ENCODE measurements at places on chromosomes 7 and 10. TPM values are rescaled to one million over a fixed set of nuclear protein-coding genes. Genes with fewer than 3 reads are reported as not detected.

DNA sequence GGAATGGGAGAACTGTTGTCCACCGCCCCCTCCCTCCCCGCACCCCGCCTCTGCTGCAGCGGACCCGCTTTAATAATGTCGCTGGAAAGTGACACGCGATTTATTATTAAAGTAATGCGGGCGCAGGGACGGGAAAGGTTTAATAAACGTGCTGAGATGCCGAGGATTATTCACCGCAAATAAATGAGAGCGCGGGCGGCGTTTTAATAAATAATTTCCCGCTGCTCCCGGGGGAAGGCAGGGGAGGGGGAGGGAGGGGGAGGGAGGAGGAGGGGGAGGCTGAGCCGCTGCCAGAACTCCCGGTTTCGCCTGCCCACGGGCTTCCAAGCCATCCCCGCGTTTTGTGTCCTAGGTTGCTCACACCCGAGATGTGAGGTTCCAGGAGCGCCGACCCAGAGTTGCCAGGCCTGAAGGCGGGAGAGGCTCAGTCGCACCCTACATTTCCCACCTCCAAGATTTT, 5.1 kb downstream of the KAZALD1 start:
- DNase-seq: no peak

DNA sequence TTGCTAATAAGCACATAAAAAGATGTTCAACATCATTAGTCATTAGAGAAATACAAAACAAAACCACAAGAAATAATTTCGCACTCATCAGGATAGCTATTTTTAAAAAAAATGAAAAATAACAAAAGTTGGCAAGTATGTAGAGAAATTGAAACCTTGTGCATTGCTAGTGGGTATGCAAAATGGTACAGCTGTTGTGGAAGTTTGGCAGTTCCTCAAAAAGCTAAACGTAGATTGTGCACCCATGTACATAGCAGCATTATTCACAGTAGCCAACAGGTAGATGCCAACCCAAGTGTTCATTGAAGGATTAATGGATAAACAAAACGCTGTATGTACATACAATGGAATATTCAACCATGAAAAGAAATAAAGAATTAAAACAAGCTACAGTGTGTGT, 35.3 kb upstream of the STARD3NL start:
- DNase-seq: no peak

DNA sequence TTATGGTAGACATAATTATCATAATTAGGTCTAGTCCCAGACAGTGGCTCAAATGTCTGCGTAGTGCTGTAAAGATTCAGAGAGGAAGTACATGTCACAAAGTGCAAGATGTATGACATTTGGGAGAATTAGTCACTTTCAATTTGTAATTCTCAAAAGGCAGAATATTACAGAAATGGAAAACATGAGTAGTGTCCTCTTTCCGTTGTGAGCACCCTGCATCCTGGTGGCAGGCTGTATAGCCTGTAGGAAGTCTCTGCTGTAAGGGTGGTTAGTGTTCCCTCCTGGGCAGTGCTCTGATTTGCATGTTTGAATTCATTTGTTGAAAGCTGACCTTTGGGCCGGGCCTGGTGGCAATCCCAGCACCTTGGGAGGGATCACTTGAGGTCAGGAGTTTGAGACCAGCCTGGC, 17.0 kb downstream of the CDK14 start:
- no peak for DNase-seq

- DNase-seq: no peak
These were observed 83.9 kb upstream of the ANK3 start for GRCh38 chr10:60473557-60473956.

STK31 gene
- not detected for total RNA-seq

- DNase-seq: no peak
These were observed 156.5 kb upstream of the ITGB1 start for GRCh38 chr10:33114451-33114952.

- DNase-seq: no peak
These were observed 286.4 kb downstream of the ZEB1 start for GRCh38 chr10:31605426-31605825.

DNA sequence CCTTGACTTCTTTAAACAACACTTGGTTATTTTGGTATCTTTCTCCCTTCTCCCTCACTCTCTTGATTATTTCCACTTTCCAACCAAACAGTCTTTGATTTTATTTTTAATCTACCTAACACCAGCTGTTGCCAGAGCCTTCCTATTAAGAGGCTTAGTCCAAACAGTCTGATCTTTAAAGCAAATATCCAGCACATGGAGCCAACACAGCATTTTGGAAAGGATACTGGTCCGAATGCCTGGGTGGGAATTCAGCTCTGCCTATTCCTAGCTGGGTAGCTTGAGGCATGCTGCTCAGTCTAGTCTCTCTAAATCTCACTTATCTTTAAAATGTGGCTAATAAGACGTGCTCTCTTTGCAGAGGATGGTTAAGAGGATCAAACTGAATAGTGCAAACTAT, 129.3 kb downstream of the NRCAM start:
- no peak for DNase-seq

- no peak for DNase-seq
These were observed 247.8 kb downstream of the EBF3 start for GRCh38 chr10:129716211-129716681.

DNA sequence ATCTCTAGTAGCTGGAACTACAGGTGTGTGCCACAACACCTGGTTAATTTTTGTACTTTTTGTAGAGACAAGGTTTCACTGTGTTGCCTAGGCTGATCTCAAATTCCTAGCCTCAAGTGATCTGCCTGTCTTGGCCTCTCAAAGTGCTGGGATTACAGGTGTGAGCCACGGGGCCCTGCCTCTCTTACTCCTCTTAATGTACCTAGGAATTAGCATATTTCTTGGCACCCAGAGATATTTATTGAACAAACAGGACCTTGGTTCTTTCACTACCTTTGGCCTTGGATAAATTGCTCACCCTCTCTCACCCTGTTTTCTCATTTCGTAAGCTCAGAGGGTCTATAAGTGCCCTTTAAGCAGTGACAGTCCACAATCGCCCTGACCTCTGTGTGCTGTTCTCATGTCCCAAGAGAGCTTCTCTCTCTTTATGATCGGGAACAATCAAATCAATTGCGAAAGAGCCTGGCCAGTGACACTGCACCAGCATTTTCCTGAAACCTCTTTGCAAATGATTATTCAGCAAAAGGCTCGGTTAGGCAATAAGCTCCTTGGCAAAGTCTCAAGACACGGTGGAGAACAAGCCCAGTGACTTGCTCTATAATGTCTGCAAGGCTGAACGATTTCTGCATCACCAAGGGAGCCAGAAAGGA, 117.7 kb downstream of the APBB1IP start:
- no peak for DNase-seq

MAGI2 gene
- total RNA-seq: 0.16 TPM

DNA sequence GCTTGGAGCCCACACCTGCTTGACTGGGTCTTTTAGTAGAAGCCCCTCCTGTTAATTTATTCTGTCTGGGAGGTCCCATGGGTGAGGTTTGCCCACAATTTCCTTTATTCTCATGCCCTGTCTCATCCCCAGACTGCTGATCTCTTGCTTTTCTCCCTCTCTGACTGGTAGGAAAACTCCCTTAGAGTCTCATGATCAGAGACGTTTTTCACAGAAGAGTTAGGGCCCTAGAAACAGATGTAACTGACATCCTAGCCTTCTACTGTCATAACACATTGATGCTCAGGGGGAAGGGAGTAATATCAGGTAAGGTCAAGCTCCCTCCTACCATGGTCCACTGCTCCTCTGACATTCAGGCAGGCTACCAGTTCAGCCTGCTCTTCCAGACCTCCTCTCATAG, 43.7 kb upstream of the WASL start:
- DNase-seq: no peak

FBXL15 gene
- total RNA-seq: 16.5 TPM

CHST3 gene
- total RNA-seq: 2.0 TPM

- no peak for DNase-seq
These were observed 124.7 kb downstream of the PTPN20 start for GRCh38 chr10:47035819-47036337.

- DNase-seq: no peak
These were observed 4.4 kb downstream of the SLC12A9 start for GRCh38 chr7:100856871-100857282.

CPSF4 gene
- total RNA-seq: 86.9 TPM

CHCHD3 gene
- 80.7 TPM for total RNA-seq

- DNase-seq: no peak
These were observed 24.2 kb downstream of the CRTAC1 start for GRCh38 chr10:98006266-98006665.

DNA sequence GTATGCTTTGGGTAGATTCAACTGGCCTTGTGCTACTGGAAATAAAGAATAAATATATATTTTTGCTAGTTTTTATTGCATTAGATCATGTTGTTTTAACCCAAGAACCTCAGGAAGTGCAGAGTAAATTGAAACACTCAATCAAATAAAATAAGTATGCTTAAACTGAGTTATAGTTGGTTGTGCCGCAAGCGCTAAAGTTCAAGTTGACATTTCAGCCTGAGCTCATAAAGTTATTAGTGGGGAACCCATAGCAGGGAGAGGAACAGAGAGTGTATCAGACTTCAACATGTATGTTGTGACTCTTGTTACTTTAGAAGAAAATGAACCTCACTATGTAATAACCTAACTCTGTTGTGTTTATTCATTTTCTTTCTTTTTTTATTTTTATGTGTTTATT, 25.2 kb upstream of the BAMBI start:
- no peak for DNase-seq

DNA sequence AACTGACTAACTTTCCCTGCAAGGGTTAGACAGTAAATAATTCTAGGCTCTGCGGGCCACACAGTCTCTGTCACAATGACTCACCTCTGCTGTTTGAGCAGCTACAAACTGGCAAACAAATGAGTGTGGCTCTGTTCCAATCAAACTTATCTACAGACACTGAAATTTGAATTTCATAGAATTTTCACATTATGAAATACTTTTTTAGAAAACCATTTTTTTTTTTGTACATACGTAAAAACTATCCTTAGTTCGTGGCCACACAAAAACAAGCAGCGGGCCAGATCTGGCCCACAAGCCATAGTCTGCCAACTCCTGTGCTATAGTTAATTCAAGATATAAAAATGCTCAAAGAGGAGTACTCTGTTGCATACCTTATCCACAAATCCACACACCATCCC, 32.6 kb downstream of the PIP4K2A start:
- peak; percentile 38 for DNase-seq

GRCh38 chr7:40827222-40828085, 692.6 kb downstream of the SUGCT start:
- no peak for DNase-seq

SKIDA1 gene
- not detected for total RNA-seq

SFTPA2 gene
- 2.9 TPM for total RNA-seq

GRCh38 chr7:123041101-123041500, 45.6 kb upstream of the TAS2R16 start:
- DNase-seq: no peak

LIPM gene
- total RNA-seq: not detected

MEIG1 gene
- not detected for total RNA-seq

GRCh38 chr10:78260680-78261079, 227.0 kb downstream of the RPS24 start:
- no peak for DNase-seq

- no peak for DNase-seq
These were observed 223.2 kb downstream of the SH2D4B start for GRCh38 chr10:80760914-80761371.

- no peak for DNase-seq
These were observed 164.3 kb downstream of the NRF1 start for GRCh38 chr7:129775695-129776361.

DNA sequence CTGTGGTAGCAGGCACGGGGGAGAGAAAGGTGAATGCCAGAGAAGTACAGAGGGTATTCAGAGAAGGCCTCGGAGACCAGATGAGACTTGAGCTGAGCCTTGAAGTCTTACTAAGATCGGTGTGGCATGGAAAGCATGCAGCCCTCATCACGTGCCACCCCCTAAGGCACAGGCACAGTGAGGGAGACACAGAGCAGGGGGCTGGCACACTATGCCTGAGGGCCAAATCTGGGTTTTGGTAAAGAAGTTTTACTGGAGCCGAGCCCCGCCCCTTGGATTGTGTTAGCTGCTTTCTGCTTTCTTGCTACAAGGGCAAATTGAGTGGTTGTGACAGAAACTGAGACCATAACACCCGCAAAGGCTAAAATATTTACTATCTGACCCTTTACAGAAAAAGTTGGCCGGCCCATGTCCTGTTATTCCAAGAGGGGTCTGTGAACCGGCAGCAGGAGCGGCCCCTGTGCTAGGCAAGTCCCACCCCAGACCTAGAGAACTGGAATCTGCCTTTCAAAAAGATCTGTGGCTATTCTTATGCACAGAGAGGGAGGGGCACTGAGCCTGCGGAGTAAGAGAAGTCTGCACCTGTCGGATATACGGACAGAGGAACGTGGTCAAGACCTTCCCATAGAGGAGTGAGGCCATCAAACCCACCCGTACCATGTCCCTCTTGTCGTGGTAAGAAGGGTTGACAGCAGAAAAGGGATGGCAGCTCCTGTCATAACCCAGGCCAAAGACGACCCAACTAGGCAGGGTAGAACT, 109.3 kb upstream of the RHEB start:
- no peak for DNase-seq

DNA sequence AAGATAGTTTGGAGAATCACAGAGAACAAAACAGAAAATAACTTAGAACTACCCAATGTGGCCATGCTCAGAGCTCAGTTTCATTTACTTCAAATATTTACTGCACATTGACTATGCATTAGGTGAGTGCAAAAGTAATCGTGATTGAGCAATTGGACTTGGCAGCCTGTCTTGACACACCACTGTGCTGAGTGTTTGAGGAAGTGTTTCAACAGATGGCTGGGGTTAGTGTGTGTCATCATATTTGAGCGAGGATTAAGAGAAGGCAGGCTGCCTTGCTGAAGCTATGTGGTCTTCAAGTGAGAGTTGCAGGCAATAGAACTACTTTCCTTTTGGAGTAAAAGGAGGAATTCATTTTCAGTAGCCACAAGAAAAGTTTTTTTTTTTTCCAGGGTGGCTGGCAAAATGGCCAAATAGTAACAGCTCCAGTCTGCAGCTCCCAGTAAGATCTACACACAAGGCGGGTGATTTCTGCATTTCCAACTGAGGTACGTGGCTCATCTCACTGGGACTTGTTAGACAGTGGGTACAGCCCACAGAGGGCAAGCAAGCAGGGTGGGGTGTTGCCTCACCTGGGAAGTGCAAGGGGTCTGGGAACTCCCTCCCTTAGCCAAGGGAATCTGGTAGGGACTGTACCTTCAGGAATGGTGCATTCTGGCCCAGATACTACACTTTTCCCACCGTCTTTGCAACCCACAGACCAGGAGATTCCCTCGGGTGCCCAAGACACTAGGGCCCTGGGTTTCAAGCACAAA, 37.6 kb downstream of the AKR1C4 start:
- DNase-seq: no peak

DNA sequence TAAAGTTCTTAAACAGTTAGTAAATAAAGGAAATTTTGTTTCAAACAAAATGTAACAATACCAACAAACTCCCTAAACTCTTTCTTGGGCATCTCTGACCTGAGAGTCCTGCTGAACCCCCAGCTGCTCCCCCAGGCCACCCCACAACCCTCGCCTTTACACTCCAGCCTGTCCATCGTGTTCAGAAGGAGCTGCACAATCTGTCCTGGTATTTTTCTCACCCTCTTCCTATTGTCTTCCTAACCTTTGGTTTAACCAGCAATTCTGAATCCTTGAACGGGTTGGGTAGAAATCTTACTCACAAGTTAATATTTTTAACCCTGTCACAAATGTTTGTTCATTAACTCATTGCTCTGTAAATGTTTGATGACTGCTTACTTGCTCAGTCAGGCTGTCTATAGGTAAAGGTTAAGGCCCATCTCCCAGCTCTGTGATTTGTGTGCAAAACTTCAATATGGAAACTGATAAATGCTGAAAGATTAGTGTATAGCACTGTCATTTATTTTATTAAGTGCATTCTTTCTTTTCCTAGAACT, 16.8 kb downstream of the SFRP4 start:
- no peak for DNase-seq
